GM12878 (cell line): ENCODE measurements at places on chromosomes 3 and 15.

DNA sequence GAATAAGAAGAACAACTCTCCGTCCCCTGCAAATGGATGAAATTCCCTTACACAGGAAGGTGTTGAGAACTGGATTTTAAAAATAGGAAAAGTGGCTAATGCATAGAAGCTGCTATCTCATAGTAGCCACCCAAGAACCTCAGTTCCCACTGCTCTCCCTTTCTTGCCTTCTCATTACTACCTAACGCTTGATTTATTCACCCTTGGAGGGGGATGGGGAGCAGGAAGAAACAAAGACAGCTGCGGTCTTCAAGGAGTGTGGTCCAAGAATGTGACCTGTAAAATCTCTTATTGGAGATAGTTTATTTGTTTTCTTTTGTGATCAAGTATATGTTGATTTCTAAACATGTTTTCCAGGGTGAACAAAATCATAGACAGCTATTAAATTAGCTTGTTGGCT, 274.1 kb upstream of the CTNNB1 start:
- DNase-seq, result no peak

DNA sequence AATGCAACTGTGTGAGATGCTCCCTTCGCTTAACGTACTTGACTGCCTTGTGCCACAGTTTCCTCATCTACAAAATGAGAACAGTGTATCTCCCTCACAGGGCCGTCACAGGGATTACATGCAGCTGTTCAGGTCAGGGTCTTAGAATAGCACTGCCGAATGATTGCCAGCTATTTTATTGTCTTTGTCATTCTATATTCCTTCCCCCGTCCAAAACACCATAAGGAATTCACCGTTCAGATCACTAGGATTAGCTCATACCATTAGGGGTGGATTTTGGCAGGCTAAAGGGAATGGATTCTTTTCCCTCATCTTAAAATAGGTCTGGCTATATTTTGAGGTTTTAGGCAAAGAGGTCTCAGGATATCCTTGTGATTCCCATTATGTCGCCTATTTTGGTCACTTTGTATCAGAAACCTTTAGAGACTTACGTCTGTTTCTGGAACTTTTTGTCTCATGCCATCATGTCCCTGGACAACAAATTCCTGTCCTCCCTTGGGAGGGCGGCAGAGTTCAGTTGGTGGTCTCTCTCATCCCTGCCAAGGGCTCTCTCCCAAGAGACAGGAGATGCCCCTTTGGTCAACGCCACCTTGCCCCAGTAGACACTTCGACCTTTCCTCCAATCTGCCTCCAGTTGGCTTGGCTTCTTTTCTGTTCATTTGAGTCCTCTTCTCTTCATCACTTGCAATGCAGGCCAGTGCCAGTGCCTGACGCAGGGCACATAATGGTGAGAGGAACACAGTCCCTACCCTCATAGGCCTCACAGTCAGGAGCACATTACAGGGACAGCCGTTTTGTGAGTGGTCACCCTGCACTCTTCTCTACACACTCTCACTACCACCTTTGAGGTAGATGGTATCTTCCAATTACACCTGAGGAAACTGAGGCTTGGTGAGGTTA, 171.6 kb upstream of the BHLHE40 start:
- DNase-seq, result no peak

- no peak for DNase-seq
Measured at GRCh38 chr15:36925653-36926426, 174.5 kb downstream of the MEIS2 start.

DNA sequence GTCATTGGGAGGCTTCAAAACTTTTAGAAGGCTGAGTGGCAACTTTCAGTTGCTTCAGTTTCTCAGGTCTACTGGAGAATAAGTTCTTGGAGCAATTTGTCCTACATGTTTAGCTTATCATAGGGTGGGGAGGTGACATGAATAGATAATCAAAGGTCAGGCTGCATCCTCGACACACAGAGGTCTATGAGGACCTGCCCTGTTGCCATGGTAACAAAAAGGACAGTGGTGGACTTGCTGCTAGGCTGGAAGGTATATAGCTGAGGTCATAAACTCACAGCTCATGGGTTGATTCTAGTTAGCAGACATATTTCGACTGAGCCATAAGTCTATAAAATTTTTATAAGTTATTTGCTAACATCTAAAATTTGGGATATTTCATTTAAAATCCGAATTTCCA, 267.0 kb downstream of the THRB start:
- DNase-seq, result no peak

DNA sequence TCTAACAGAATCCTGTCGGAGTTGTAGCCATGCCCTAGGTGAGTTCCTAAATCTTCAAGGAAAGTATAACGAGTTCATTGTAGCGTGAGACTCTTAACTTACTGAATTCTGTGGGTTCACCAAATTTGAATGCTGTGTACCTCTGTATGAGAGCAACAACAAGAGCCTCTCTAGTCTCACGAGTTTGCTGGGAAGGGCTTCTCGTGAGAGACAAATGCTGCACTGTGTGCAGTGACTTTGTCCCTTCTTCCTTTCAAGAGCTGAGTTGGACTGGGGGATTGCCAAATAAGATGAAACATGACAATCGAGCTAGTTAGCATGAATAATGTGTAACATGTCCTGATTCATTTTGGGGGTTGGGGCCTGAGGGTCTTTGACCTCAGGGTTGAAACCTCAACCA, 32.2 kb downstream of the KAT2B start:
- no peak for DNase-seq

GRCh38 chr3:135084405-135084804, 289.3 kb downstream of the EPHB1 start:
- DNase-seq, result no peak

- DNase-seq, result no peak
Measured at GRCh38 chr3:98541695-98542094, 9.9 kb downstream of the GPR15 start.

GRCh38 chr15:63057468-63058345, 15.2 kb downstream of the TPM1 start:
- no peak for DNase-seq

DNA sequence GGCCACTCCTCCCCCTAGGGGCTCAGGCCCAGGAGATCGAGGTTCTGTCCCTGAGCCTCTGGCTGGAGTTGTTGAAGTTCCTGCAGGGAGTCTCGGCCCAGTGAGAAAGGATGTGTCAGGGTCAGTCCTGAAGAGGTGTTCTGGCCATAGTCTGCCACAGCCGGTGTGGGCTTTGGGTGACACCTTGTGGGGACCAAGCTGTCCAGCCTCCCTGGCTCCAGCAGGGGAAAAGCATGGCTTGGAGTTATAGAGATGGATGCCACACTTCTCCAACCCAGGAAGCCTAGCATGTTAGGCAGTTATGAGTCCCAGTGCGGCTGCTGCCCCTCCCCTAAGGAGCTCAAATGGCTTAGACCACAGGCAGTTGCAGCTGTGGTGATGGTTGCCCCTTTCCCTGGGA, 945.6 kb upstream of the GBE1 start:
- no peak for DNase-seq

DNA sequence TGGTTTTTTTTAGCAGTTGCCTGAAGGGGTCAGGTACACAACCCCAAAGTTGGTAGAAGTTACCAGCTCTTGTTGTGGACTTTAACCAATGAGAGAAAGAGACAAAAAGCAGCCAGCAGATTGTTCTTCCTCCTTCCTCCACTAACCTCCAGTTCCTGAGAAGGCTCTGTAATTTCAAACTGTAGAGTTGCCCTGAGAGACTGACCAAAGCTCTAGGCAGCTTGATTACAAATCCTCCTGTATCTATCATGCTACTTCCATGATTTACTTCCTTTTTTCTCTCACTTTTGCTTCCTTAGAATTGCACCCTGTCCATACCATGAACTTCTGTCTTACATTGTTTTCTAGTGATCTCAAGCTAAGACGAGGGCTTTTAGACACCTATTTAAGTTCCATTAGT, 29.2 kb downstream of the NSUN3 start:
- DNase-seq, result no peak

- no peak for DNase-seq
Measured at GRCh38 chr3:4580346-4581123, 87.4 kb downstream of the ITPR1 start.

- no peak for DNase-seq
Measured at GRCh38 chr15:51155016-51155580, 60.4 kb upstream of the TNFAIP8L3 start.

DNA sequence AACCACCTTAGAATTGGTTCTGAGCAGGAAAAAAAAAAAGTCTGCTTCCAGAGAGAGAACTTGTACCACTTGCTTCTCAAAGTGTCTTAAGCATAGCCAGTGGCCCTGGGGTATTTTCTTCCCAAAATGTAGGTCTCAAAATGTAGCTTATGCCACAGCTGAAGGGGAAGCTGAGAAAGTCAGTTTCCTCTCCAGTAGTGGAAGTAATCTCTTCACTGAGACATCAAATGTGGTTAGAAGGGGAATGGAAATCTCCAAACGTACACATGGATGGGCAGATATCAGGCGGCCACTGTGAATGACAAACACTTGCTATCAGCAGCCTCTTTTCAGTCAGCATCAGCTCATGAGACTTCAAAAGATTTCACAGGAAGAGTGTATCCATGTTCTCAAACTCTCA, 841.2 kb downstream of the TUSC7 start:
- DNase-seq, result no peak

DNA sequence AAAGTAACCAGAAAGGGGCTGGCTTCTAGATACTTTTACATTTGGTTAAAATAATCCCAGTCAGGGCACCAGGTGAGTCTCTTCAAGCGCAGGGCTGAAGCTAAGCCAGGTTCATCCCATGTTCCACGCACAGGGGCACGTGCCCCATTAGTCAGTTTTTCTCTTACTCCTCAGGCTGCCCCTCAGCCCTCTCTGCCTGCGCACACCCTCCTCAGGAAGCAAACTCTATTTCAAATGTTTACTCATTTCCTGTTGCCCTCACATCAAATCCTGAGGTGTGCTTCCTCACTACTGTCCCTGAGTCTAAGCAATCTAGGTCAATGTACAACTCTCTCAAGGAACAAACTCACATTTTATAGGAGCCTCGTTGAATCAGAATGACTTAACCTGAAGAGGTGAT, 48.5 kb downstream of the THBS1 start:
- no peak for DNase-seq

GRCh38 chr3:20222274-20222673, 36.3 kb upstream of the SGO1 start:
- no peak for DNase-seq

DNA sequence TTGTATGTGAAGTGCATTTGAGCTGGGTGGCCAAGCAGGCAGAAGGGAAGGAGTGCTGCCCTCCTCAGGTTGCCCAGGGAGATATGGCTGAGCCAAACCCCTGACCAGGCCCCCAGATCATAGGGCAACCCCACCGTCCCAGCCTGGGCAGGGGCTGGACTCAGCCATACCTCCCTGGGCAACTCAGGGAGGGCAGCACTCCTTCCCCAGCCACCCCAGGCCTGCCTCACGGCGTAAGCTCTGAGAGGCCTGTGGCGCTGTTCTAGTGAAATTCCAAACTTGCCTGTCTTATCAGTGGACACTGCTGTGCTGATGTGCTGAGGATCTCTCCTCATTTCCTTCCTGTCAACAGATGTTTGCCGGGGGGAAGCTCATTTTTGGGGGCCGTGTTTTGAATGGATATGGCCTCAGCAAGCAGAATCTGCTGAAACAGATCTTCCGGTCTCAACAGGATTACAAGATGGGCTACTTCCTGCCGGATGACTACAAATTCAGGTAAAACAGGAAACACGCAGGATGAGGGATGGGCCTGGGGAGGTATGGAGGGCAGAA, 57.6 kb upstream of the FGD5 start:
- DNase-seq, result no peak

- no peak for DNase-seq
Measured at GRCh38 chr15:72873379-72874233, 90.0 kb upstream of the ADPGK start.

DNA sequence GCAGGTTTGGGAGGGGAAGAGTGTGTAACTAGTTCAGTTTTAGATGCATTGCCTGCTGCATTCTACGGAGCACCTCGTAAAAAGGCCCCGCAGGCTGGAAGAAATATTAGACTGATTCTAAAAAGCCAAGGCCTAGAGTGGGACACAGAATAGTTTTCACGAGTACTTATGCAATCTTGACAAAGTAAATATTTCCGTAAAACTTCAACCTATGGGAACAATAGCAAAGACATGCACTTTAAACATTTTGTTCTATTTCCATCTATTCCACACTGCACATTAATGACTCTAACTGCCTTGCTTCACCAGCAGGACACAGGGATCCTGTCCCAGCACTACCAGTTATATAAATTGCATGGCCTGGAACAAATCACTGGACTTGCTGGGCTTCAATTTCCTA, 260.0 kb downstream of the FOXP1 start:
- DNase-seq, result no peak
